Activated T-helper 2 cell treated with anti-CD3 and anti-CD28 coated beads, Interferon-gamma antibody, Interleukin-2, Interleukin-4, amounts not matched to agents 10 μg/mL and 5 μg/mL and 100 μg/mL, durations not matched to agents 14 hours and 24 hours and 36 hours (primary cell): ENCODE measurements at places on chromosomes 1 and 21. TPM values are rescaled to one million over a fixed set of nuclear protein-coding genes. Genes with fewer than 3 reads are reported as not detected.

- DNase-seq = peak; percentile 23
Measured at GRCh38 chr1:9249534-9250410, 15.2 kb downstream of the H6PD start.

DNA sequence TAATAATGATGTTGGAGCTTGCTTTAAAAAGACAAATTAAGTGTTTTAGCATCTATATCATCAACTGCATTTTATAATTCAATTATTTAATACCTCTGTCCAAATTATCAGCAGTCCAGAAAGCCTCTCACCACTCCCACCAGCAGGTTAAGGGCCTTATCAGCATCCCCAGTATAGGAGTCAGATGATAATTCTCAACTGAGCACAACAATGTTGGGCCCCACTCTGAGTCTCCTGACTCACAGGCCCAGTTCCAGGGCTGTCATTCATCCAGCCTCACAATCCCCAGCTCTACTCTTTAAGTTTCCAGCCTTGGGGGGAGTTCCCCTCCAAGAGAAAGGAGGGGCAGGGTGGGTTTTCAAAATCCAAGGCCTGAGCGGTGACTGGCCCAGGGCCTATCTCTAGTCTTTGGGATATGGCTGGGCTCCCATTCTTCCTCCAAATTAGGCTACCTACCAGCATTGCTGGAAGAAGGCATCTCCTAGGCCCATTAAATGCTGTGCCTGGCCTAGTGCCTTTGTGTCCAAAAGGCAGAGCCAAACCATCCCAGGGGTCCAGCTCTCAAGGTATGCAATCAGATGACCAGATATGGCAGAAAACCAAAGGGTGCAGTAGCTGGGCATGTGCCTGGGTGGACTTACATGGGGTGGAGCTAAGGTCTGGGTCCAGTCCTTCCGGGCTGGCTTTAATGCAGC lies 134.1 kb downstream of the GLUL start:
- DNase-seq = no peak

DNA sequence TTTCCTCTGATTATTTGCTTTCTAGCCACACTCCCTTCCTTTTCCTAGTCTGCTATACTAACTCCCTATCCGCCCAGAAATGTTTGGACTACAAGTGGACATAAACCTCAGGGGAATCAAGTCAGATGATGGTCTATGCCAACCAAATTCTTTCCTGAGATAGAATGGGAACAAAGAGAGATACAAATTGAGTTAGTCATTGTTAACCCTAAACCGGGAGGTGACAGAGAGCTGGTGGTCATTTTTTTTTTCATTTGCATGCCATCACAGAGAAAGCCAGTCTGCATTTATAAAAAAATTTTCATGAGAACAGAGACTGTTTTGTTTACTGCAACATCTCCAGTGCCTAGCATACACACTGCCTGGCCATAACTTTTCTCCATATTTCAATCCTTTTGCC lies 35.0 kb downstream of the MYSM1 start:
- no peak for DNase-seq

Gene PGLYRP4
- total RNA-seq = not detected in 2 replicates

Gene SLC2A5
- not detected in 2 replicates for total RNA-seq

Gene MCOLN2
- total RNA-seq = 142 and 143 TPM in 2 replicates

- no peak for DNase-seq
Measured at GRCh38 chr1:210321552-210321951, 7.2 kb upstream of the HHAT start.

Gene LCE1C
- total RNA-seq = not detected in 2 replicates

GRCh38 chr21:34311561-34312330 lies 52.1 kb upstream of the KCNE2 start:
- no peak for DNase-seq

DNA sequence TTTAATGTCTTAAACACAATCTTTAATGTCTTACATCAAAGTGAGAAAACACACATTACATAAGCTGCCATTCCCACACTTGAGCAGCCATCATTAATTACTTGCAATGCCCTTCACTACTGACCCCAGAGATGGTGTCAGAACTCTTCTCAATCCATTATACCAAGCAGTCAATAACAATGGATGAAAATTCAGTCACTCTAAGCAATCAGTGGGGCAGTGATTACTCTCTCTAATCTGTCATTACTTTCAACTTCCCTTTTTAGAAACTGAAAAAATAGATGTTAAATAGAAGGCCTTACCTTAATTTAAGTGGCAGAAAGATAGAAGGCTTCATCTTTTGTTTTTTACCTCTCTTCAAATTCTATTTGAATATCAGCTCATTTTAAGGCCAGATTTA lies 9.7 kb upstream of the FRRS1 start:
- DNase-seq = no peak

Gene BRINP3
- total RNA-seq = not detected in 2 replicates
